Neural crest cell (in vitro differentiated cells): ENCODE measurements at places on chromosomes 1 and 21. TPM values are rescaled to one million over a fixed set of nuclear protein-coding genes. Genes with fewer than 3 reads are reported as not detected.
A peak's percentile ranks its signal among the peaks of the same experiment; 100 is the strongest.

Gene RNF223
- not detected in 2 replicates for total RNA-seq

- no peak for DNase-seq
- peaks cover 60% of the 10 kb centered on the region for H3K4me1 ChIP-seq
- H3K27me3 ChIP-seq, result peaks cover 8% of the 10 kb centered on the region
- peak overlapping the region; percentile 24 for H3K27ac ChIP-seq
- no peaks in the 10 kb centered on the region for H3K36me3 ChIP-seq
Observed at GRCh38 chr1:39892601-39893595, 8.8 kb downstream of the MYCL start.

Gene TIE1
- total RNA-seq, result 2.2 and 2.8 TPM in 2 replicates

Gene OR2L2
- total RNA-seq, result 0.09 TPM in 2 replicates

Gene CCDC27
- total RNA-seq, result not detected in 2 replicates

Gene PER3
- 5.3 and 5.6 TPM in 2 replicates for total RNA-seq
